ENCODE measurements at places on chromosomes 16 and 17.
A peak's percentile ranks its signal among the peaks of the same experiment; 100 is the strongest.

- DNase-seq, result peak; percentile 29
Observed at GRCh38 chr16:4511441-4512082, 27.0 kb downstream of the CDIP1 start.

DNA sequence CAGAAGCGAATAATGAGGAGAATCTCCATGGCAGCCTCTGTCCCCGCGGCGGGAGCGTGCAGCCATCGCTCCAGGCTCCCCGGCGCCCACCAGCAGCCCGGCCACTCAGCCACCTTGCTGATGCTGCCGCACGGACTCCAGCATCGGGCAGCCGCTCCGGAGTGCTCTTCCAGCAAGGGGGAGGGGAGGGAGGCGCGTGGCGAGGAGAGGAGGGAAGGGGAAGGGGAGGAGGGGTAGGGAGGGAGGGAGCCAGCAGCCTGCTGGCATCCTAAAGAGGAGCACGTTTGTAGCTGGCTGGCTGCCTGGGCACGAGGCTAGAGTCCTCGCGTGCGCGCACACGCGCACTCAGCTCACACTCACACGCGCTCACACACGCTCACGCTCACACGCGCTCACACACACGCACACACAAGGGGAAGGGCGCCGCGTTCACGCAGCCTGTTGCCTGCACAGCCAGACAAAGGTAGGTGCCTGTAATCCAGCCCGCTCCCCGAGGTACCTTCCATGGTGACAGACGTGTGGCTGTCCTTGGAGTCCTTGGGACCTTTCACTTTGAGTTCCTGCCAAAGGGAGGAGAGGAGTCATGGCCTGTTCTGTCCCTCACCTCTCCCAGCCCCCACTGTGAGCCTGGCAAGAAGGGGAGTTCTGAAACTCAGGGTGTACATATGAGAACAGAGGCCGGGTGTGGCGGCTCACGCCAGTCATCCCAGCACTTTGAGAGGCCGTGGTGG is 82.1 kb downstream of the TIMM22 start:
- no peak for DNase-seq

DNA sequence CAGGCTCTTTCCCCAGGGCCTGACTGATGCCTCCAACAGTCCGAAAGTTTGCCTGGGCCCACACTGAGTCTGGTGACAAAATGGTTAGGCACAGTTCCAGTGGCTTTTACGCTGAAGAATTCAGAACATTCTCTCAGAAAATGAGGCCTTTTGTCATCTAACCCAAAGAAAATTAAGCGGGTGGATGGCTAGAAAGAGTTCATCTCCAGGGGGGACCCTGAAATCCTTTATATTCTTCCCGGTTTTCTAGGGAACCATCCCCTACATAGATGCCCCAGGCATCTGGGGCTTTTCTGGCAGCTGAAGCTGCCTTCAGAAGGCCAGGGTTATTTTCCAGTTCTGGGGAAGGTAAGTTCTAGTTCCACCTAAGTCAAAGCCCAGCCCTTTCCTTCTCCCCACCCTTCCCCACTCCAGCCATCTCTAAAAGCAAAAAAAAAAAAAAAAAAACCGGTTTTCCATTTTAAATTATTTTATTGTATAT is 2.2 kb downstream of the RASD1 start:
- no peak for DNase-seq

- no peak for DNase-seq
Observed at GRCh38 chr17:52147872-52148271, 10.6 kb downstream of the CA10 start.

Data from inflammatory macrophage (primary cell).